Progenitor cell of endocrine pancreas (in vitro differentiated cells): ENCODE measurements at places on chromosomes 11 and 22.

DNA sequence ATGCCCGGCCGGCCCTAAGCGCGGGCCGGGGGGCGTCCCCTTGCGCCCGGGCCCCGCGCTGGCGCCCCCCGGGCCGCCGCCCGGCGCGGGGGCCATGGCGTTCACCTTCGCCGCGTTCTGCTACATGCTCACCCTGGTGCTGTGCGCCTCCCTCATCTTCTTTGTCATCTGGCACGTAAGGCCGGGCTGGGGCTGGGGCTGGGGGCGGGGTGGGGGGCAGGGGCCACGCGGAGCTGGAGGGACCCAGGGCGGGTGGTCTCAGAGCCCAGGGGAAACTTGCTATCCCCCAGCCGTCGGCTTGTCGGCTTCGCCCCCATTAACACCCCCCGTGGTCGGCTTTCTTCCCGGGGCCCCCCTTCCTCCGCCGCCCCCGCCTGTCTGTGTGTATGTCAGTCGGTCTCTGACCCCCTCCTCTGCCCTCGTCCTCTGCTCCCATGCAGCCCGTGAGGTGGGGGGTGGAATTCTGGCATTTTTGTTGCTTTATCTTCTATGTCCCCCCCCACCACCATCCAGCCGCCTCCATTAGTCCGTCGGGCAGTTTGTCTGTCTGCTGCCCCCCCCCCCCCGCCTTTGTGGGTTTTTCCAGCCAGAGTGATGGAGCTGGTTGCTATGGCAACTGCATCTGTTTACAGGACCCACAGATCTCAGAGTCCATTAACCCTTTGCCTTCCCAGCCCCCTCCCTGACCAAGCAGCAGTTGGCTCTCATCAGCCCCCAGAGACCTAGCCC lies 552 bp downstream of the CNIH2 start:
- no peak for DNase-seq

DNA sequence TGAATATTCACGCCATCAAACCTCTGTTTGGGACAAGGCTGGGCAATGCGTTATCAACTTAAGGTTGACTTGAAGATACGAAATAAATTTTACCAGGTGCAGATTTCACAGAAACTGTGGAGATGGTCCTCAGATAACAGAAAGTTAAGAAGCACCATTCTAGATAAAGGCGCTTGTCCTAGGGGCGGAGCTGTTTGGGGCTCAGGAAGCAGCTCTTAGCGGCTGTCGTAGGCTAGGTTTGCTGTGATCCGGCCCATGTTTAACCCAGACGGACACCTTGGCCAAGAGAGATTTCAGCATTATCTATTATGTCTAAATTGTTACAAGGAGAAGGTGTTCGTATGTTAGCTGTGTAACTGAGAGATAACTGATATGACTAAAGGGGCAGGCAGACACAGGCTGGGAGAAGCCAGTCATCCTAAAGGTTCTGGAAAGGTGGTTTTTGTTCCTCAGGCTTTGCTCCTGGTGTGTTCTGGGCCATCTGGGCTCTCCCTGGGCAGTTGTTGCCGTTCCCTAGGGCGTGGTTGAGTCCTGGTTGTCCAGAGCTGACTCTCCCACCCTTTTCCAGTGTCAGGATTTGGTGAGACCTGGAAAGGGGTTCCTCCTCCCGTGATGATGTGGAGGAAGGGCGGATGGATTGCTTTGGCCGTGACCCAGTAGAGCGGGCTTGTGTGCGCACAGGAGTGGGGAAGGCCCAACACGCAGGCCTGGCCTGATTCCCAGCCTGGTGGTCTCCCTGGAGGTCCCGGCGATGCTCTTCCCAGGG lies 25.8 kb downstream of the TPCN2 start:
- no peak for DNase-seq

DNA sequence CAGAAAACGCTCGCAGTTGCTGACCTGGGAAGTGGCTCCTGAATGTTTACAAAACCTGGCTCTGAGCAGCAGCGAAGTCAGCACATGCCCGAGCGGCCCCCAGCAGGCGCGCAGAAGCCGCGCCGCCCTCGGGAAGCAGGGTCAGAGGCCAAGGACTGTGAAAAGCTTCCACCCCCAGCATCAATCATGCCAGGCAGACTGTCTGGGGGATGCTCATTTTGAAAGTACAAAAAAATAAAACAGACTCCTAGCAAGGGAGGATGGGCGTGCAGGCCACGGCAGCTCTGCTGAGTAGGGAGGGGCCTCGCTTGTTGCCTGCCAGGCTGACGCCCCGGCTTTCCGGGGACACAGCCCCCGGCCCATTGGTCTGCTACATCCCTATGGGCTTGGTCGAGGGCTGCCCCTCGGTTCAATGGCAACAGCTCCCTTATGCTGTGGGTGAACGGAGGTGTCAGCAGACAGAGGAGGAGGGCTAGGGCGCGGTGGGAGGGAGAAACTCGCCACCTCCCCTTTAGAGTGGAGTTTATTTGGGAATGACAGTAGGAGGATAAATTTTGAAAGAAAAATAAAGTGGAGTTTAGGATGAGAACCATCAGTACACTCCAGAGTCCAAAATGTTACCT lies 37.7 kb upstream of the GNB1L start:
- no peak for DNase-seq

DNA sequence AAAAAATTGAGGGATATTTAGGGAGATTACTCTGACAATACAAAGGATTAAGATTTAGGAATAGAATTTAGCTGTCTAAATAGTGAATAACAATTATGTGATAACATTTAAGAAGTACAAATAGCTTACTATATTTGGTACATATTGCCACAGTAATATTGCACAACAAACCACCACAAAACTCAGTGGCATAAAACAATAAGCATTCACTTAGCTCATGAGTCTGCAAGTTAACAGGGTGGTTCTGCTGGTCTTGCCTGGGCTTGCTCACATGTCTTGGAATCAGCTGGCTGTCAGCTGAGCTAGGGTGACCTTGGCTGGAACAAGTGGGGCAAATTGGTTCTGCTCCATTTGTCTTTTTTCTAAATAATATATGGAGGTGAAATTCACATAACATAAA lies 115.1 kb downstream of the DCDC1 start:
- no peak for DNase-seq

GRCh38 chr11:69308491-69308911 lies 14.5 kb downstream of the MYEOV start:
- no peak for DNase-seq

DNA sequence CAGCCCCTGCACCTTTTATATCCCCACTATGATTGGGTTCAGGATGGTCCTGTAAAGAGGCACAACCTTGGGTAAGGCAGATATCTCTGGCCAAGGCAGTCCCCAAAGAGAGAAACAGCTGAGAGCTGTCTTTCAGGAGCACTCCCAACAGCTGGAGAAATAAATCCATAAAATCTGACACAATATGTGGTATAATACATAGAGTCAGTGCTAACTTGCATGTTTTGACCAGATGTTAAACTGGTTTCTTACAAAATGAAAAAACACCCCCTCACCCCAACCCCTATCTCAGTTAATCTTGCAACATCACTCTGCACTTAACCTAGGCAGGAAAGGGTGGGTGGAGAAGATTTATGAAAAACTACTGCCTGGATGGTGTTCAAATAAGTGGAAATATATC lies 44.0 kb upstream of the C11orf87 start:
- DNase-seq = no peak

DNA sequence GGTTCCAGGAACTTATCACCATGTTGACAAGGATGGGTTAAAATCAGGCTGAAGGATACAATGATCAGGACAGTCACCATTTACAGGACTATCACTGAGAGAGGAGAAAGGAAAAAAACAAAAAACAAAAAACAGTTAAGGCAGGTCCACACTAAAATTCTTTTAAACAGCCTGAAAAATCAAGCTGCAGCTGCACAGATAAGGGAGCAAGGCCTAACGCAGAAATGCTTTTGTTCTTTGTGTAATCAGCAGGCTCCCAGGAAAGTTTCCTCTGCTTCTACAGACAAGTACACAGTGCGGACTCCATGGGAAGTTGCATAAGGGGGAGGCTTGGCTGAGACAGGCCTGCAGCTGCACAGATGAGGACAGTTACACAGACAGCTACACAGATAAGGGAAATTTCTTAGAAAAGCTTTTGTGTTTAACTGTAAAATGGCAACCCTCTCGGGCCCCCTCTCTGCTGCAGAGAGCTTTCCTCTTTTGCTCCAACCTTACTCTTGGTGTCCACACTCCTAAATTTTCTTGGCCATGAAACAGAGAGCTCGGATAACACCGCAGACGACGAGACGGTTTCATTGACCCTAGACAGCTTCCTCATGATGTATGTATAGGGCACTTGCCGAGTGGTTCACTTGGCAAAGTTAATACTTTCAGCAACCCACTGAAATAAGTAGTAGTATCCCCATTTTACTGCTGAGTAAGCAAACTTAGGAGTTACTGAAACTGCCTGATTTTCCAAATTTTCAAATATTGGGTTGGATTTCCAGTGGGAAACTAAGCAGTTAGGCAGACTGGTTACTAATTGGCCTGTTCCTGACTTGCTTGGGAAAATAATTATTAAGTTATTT lies 45.5 kb downstream of the PIWIL3 start:
- no peak for DNase-seq

GRCh38 chr11:62713343-62713742 lies 5.9 kb downstream of the GNG3 start:
- DNase-seq = no peak

- no peak for DNase-seq
Observed at GRCh38 chr11:104339380-104339831, 175.5 kb upstream of the PDGFD start.

DNA sequence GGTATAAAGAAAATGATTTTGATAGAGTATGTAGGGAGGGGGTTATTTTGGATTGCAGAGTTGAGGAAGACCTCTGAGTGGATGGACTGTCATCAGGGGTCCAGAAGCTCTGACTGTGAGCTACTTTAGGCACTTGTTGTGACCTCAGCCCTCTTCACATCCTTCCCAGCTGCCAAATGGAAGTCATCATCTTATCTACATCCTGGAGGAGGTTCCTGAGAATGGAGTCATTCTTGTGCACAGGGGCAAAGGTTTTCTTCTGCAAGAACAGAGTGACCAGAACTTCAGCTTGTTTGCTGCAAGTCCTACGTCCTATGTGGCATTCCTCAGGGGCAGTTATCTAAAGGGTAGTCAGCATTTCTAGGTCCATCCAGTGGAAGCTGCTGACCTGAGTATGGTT lies 393.8 kb downstream of the AASDHPPT start:
- DNase-seq = no peak

DNA sequence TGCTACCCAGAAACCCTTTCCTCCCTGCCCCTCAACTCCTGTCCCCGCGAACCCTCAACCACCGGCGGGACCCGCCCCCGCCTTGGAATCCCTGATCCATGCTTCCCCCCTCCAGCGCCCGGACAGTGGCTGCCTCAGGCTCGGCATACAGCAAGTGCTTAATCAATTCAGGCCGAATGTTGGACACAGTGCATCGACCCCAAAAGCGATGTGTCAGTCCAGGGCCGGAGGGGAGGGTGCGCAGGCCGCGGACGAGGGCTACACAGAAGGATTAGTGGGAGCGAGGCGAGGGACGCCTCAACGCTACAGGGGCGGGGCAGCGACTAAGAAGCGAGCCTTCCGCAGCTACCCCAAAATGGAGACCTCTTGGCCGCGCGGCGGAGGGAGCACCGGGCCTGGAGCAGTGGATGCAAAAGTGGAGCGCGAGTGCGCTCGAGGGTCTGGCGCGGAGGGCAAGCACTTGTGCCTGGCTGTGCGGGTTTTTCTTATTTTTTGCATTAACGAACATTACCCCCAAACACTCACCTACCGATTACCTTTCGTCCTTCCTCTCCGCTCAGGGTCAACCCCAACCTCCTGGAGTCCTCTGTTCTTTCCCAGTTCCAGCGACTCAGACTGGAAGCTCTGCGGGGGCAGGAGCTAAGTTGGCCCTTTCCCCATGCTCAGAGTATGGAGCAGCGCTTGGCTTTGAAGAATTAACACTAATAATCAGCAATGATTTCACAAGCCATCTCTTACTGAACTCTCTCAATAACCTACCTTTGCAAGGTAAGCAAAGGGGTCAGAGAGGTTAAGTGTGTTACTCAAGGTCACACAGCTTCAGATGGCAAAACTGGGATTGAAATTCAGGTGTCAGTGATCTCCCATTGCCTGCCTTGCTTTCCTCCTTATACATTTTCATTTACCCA lies 30.0 kb upstream of the WNT11 start:
- peak; percentile 59 for DNase-seq

DNA sequence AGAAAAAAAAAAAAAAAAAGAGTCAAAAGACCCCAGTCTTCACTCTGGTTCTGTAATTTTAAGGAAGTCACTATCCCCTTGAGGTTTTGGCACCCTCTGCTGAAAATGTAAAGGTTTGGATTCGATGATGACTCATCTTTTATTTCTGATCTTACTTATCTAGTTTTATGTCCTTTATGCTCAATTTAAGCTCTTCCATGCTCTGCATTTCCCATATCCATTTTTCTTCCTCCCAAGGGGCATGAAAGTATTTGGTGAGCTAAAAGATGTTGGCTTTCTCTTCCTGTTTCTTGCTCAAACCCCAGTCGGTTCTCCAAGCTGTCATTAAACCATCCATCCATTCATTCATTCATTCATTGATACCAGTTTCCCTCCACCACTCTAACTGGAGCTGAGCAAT lies 61.0 kb upstream of the CDON start:
- DNase-seq = no peak

DNA sequence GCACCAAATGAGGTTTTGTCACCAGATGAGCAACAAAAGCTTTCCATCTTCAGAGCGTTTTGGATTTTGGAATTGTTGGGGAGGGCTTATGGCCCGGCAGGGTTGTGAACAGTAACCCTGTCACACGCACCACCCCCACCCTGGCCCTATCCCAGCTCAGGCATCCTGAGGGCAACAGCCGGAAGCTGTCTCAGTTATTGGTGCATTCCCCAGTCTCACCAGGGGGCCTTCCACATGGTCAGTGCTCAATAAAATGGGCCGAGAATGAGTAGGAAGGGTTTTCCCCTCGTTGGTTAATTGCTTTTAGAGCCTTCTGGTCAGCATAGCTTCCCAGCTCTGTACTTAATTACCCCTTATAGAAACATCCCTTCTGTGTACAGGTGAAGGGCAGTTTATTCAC lies 46.0 kb downstream of the LRP5 start:
- DNase-seq = no peak

GRCh38 chr11:2790568-2790921 lies 90.8 kb upstream of the KCNQ1OT1 start:
- DNase-seq = peak; percentile 6

DNA sequence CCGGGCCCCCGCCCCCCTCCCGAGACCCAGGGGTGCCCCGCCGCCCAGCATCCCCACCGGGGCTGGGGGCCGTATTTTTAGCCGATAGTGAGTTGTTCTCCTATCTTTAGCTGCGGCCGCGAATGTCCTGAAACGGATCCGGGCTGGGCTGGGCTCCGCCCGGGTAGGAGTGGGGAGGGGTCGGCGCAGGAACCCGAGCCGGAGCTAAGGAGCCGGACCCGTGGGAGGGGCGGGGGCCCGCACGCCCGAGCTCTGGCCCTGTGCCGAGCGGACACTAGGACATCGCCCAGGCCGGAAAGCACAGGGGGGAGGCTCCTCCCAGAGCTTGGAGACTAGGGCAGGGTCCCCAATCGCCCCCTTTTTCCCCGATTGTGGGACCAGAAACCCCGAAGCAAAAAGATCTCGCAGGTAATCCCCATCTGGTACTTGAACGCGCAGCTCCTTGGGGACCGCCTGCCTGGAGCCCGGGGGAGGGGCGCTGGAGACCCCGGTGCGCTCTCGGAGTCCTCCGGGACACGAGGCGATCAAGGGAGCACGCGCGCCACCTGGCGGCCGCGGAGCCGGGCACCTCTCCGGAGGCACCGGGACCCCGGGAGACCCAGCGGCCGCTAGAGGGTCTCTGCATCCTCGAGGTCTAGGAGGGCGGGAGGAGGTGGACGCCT lies 669 bp downstream of the CDC42EP2 start:
- peak; percentile 97 for DNase-seq
